ENCODE measurements at places on chromosomes 3 and 15.

DNA sequence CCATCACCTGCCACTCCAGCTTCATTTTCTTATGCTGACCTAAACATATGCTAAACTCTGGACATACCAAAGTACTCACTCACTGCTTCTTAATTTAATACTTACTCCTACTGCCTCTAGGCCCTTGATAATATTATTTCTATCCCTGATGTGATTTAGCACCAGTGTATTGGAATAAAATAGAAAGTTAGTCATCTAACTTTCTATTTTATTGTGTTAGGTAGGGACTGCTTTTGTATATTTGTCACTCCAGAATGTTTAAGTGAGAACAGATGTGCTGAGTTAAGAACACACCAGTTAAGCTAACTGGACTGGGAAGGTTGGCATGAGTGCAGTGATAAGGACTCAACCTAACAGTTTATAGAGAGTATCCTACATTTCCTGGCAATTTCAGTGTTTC, 6.5 kb upstream of the CLDN16 start:
- DNase-seq = no peak

GRCh38 chr15:47412802-47413201, 304.5 kb upstream of the SEMA6D start:
- DNase-seq = no peak

GRCh38 chr3:74267588-74268184, 346.8 kb downstream of the CNTN3 start:
- no peak for DNase-seq

GRCh38 chr3:67118122-67118521, 120.0 kb downstream of the KBTBD8 start:
- no peak for DNase-seq

GRCh38 chr15:52682781-52683180, 3.6 kb upstream of the ATOSA start:
- no peak for DNase-seq

DNA sequence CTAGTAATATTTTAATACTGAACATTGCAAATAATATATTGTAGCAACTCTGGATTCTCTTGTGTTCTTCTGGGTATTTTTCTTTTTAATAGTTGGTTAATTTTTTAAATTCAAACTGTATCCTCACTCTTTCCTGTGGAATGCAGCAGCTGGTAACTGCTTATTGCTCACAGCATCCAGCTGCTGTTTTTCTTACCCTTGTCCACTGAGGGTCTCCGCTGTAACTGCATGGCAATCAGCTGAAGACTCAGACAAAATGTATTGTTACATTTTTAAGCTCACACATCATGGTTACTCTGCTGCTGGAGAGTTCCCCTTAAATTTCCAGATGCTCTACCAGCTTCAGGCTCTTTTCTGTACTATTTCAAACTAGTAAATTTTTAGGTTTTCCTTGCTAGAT, 227.6 kb downstream of the MBNL1 start:
- no peak for DNase-seq

DNA sequence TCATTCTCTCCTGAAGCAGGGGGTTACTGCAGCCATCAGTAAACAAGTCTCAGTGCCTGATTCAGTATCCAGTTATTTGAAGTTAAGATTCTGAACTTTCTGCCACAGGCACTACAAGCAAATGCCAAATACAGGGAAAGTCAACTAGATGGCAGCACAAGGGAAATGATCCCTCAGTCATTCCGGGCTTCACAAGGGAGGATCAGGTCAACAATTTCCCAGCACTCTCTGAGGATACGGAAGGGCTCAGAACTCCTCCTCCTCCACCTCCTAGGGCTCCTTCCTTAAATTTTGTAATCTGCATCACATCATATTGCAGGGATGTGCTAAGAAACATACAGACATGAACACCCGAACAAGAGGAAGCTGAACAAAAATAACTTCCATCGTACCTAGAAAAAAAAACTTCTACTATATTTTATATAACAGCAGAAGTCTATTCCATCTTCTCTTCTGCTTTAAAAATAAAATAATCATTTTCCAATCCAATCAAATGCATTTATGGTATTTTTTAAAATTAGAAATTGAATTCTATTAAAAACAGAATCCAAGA, 187.1 kb downstream of the FMN1 start:
- DNase-seq = no peak

DNA sequence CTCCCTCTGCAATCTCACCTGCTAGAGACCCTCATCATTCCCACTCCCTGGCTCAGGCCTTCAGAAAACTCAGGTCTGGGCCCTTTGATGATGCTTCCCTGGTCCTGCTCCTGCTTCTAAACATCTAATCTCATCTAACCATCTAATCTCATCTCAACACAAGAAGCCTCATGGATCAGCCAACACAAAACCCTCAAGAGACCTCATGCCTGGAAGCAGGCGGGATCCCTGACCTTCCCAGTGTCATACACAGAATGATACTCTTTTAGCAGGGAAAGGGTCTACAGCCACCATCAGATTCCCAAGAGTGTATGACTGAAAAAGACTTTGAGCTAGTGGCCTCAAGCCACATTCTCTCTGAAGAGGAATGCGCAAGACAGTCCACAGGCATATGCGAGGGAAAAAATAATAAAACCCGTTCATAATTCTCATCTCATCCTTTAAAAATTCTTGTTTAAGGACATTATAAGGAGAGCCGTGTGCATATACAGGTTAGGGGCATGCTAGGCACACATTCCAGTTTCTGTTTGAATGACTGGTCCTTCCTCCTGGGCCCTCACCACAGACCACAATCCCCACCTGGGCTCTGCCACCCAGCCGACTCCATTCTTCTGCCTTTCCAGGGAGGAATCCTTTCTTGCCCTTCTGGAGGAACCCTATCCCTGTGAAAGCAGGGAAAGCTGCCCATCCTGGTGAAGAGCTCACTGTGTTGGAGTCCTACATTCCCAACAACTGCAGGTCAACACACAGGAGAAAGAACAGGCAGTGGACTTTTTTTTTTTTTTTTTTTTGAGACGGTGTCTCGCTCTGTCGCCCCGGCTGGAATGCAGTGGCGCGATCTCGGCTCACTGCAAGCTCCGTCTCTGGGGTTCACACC, 2.2 kb downstream of the ZXDC start:
- no peak for DNase-seq

DNA sequence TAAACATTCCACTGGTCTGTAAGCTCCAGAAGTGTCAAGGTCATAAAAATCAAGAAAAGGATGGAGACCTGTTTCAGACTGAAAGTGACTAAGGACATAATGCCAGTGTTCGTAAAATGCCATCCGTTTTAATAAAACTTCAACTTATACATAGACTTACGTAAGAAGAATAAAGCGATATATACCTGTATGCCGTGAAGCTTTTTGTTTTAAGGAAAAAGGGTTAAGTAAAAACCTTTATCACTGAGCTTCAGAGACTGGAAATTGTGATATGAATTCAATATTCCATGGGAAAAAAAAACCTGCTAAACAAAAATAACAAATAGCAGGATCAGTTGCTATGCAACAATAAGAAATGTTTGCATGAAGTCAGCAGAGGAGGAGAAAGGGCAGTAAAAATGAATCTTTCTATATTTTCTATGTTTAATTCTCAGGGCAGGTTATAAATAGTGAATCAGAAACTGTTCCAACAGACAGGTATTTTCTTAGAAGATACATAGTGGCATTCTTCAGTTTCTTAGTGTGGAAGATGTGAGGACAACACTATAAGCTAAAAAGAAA, 42.5 kb downstream of the CHSY1 start:
- no peak for DNase-seq

DNA sequence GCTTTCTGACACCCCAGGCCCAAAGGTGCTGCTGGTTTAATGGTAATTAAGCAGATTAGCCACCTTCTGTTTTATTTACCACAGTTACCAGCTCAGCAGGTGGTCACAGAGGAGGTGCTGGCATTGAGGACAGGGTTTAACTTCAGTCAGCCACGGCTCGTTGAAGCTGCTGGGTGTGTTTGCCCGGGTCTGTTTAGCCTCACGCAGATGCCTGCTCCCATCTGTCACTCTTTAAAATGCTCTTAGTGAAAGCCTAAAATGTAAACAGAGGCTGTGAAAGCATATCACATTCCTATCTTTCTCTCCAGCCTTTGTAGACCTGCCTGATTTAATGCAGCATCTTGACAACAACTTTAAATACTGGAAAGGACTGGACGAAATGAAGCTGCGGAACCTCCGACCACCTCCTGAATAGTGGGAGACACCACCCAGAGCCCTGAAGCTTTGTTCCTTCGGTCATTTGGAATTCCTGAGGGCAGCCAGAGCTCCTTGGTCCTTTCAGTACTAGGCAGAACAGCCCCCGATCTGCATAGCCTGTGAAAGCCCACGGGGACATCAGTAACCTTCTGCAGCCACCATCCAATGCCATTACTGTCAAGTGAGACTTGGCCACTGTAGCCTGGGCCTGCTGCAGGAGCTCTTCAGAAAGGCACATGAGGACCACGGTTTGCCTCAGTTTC, 156.0 kb downstream of the PDE8A start:
- DNase-seq = no peak

GRCh38 chr15:101694261-101694660, 30.0 kb downstream of the TARS3 start:
- DNase-seq = no peak

DNA sequence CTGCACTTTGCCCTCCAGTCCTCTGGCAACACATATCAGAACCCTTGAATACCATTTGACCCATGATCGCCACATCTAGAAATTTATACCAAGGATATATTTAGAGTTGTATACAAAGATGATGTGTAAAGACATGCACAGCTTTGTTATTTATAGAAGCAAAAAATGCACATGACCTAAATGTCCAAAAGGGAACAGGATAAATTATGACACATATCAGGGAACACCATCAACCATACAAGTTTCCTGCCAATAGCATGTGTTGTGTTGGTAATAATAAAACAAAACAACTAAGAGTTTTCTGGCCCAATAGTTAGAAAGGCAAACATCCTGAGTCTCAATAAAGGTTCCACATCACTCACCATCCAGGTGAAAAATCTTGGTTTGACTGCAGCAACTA, 51.5 kb downstream of the AAGAB start:
- no peak for DNase-seq

DNA sequence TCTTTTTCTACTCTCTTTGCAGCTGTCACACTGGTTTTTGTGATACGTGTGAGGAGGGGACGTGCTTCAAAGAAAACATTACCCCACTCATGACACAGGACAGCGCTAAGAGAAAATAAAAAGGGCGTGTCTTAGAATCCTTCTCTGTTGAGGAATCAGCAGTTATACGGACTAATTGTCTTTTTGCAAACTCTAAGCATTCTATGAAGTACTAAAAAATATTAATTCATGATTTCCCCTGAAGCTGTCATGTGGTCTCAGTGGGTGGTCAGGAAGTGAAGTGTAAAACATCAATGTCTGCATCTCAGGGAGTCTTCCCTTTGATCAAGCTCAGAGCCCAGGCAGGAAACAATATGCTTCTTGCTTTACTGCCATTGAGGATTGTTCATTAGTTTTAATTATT, 117.5 kb upstream of the CRBN start:
- no peak for DNase-seq

GRCh38 chr3:125602752-125603649, 7.7 kb upstream of the OSBPL11 start:
- no peak for DNase-seq

DNA sequence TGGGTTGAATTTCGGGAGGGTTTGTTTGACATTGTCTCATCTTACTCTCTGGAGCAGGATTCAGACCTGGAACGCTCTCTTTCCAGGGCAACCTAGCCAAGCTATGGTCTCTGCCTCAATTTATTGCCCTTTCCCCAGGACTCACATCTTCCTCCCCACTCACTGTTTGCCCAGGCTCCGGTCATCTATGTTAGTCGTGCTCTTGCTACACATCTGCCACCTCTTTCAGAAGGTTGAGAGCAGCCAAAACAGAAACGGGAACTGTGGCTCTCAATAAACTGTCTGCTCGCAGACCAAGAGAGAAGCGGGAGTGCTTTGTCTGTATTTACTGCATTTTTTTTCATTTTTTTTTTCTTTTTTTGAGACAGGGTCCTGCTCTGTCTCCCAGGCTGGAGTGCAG, 81.6 kb downstream of the ST6GAL1 start:
- DNase-seq = no peak

GRCh38 chr3:159766563-159767185, 222.0 kb upstream of the IL12A start:
- DNase-seq = no peak

DNA sequence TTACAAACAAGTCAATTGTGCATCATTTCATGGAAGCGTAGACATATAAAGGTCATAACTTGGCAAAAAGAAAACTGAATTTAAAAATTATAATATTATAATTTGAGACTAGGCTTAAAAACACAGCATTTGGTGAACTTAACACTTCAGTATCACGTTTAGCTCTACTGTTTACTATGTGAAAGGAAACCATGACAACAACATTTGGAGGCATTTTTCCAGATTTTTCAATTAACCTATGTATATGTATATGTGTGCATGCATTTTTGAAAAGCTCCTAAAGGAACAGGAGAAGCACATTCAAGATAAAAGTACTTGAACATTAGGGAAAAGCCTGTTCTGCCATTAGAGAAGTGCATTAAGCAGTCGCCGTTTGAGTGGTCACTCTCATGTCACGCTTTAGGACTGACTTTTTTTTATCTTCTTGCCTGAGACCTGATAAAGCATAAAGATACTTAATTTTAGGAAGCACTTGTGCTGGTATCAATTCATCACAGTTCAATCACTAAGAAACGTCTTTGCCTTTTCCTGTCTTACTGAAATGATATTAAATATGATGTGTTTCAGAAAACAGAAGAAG, 156.0 kb downstream of the NAALADL2 start:
- DNase-seq = no peak

- DNase-seq = no peak
These were observed 86.9 kb downstream of the CRYGS start for GRCh38 chr3:186457236-186457635.

GRCh38 chr3:59908701-59909100, 858.9 kb upstream of the CFAP20DC start:
- DNase-seq = no peak

DNA sequence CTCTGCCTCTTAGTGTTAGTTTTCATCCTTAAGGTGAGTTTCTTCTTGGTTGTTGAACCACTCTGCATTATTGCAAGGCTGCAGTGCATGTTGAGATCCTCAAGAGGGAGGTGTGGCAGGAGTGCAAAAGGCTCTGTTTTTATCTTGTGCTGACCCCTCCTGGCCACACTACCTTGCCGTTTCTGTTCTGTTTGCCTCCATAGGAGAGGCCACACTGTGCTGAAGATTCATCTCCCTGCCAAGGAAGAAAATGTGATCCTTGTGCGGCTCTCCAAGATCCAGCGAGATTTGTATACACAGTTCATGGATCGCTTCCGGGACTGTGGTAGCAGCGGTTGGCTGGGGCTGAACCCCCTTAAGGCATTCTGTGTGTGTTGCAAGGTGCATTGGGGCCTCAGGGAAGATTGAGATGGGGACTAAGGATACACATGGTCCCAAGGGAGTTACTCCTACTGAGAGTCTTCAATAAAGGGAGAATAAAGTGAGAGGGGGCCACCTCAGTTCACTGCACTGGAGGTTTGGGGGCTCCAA, 33.0 kb upstream of the TEX264 start:
- DNase-seq = no peak

- DNase-seq = no peak
These were observed 17.9 kb upstream of the ANKRD28 start for GRCh38 chr3:15815696-15816095.

GRCh38 chr15:72341361-72341760, 21.4 kb upstream of the CELF6 start:
- DNase-seq = no peak

Data from activated CD4-positive, alpha-beta T cell treated with anti-CD3 and anti-CD28 coated beads for 1 hour (primary cell).